Central memory CD4-positive, alpha-beta T cell (primary cell): ENCODE measurements at places on chromosomes 4 and X.

GRCh38 chr4:38153387-38153760 lies 193.2 kb downstream of the PTTG2 start:
- DNase-seq: no peak

- no peak for DNase-seq
Measured at GRCh38 chr4:143554728-143555597, 41.5 kb downstream of the SMARCA5 start.

- DNase-seq: no peak
Measured at GRCh38 chr4:179766938-179767337, 2324.7 kb upstream of the AGA start.

GRCh38 chrX:2974961-2975360 lies 31.4 kb upstream of the ARSH start:
- no peak for DNase-seq

DNA sequence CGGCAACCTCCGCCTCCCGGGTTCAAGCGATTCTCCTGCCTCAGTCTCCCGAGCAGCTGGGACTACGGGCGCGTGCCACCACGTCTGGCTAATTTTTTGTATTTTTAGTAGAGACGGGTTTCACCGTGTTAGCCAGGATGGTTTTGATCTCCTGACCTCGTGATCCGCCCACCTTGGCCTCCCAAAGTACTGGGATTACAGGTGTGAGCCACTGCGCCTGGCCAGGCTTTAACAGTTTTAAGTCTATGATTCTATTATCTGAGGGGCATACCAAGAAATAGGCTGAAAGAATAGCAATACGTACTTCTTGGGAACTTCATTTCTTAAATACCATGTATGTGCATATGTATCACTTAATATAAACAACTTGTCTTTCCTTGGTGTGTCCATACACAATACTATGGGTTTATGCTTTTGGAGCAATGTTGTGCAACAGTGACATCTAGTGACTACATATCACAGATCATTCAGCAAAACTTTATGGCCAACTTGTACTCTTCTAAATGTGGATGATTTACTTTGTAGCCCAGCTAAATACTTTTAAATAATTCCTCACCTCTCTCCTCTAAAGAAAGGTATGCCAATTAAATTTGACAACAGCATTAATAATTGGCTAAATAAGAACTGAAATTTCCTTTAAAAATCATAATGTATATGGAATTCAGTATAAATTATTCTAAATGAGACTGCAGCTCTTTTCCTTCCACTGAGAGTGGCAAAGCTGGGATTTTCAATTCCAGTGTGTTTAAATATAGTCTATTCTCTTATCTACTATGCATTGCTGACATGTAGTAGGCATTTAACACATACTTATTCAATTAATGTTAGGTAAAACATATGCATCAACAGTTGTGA lies 10.4 kb downstream of the SLC9B1 start:
- peak; percentile 51 for DNase-seq

GRCh38 chr4:153529646-153530045 lies 63.5 kb downstream of the TMEM131L start:
- no peak for DNase-seq
